ENCODE measurements at places on chromosomes 16 and 17.

DNA sequence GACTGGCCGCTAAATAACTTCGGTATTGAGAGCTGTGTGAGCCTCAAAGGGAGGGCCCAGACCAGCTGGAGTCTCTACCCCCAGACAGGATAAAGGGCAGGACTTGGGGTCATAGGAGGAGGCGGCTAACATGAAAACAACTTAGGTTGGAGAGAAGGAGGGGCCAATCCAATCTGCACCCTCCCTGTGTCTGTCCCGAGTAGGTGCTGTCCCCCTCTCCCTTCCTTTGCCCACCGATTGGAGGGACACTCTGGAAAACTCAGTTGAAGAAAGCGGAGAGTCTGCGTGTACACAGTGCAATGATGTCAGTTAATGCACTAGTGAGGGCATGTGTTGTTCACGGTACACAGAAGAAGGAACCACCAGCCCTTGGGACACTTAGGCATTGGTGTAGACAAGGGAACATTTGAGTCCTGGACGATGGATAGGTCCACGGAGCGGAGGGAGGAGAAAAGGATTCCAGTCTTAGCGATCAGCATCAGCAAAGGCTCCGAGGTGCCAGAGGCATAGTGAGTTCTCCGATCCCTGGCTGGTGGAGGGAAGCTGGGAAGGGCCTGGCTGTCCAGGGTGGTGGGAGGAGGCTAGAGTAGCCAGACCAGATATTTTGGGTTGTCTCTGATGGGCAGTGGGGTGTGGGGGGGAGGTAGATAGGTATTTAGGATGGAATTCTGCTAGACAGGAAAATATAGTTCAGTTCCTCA lies 761 bp downstream of the NOL3 start:
- no peak for DNase-seq

GRCh38 chr17:39968761-39969160 lies 6.0 kb downstream of the GSDMA start:
- DNase-seq = no peak

- no peak for DNase-seq
Observed at GRCh38 chr17:31085563-31085962, 9.2 kb upstream of the NF1 start.

DNA sequence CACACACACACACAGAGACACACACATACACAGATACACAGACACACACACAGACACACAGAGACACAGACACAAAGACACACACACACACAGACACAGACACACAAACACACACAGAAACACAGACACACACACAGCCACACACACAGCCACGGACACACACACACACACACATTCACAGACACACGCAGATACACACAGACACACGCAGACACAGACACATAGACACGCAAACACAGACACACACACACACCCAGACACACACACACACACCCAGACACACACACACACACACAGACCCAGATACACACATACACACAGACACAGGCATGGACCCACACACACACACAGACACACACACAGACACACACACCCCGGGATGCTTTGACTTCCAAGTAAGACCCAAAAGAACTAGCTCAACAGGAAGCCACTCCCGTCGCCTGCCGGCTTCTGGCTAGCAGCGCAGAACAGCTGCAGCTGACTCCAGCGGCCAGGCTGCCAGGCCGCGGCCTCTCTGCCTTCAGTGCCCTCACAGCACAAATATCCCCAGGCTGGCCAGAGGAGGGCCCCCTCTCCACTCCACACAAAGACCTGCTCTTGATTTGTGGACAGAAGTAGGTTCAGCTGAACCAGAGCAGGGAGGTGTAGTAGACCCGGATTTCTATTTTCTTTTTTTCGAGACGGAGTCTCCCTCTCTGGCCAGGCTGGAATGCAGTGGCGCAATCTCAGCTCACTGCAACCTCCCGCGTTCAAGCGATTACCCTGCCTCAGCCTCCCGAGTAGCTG lies 6.0 kb upstream of the CHRNE start:
- DNase-seq = peak; percentile 41

DNA sequence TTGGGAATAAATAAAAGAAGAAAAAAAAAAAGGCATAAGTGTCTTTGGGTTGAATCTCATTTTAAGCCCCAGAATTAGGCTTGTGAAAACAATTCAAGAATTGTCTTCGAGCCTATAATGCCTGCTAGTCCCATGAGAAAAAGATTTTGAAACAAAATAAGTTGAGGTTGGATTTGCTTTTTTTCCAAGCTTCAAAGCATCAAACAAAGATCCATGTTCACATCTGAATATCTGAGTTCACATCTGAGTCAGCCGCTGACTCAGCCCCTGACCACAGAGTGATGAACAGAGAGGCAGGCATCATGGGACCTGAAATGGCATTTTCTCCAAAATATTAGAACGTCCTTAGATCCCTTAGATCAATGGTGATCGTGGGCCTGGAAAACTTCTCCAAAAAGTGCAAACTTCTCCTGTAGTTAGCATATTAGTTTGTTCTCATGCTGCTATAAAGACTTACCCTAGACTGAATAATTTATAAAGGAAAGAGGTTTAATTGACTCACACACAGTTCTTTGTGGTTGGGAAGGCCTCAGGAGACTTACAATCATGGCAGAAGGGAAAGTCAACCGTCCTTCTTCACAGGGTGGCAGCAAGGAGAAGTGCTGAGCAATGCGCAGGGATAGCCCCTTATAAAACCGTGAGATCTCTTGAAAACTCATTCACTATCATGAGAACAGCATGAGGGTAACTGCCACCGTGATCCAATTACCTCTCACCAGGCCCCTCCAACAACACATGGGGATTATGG lies 294.6 kb upstream of the HSBP1 start:
- no peak for DNase-seq

DNA sequence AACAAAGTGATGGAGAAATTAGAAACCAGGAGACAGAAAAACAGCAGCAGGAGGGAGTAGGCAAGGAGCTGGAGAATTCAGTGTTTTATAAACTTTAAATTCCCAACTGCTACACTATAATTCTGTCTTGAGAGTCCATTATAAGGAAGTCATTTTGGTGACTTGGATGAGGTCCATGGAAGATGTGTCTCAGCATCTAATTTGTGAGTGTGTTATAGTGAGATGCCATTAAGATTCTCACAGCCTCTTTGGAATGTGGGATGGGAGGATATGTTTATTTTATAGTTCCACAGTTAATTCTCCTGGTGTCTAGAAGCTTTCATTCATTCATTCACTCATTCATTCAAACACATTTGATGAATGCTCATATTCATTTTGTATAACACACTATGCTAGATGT lies 206.0 kb upstream of the MYOCD start:
- DNase-seq = no peak

DNA sequence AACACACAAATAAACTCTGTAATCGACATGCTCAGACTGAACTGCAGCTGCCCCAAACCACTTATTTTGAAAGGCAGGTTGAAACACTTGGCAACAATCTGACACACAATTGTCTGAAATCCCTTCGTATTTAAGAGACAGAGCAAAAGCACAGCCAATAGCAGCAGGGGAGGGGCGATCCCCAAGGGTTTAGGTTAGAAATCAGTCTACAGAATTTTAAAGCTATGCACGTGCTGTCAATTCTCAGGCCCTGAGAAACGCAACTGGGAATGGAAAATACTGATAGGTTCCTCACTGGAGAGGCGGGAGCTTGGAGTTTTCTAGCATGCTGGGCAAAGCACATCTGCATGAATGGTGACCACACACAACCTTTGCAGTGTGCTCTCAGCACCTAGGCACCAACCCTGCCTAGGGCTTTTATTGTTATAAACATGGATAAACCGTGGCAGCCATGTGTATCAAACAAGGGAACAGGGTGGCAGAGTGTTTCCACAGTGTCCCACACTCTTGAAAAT lies 168.0 kb downstream of the AATF start:
- no peak for DNase-seq

- no peak for DNase-seq
Observed at GRCh38 chr16:17747081-17747756, 276.5 kb upstream of the XYLT1 start.

DNA sequence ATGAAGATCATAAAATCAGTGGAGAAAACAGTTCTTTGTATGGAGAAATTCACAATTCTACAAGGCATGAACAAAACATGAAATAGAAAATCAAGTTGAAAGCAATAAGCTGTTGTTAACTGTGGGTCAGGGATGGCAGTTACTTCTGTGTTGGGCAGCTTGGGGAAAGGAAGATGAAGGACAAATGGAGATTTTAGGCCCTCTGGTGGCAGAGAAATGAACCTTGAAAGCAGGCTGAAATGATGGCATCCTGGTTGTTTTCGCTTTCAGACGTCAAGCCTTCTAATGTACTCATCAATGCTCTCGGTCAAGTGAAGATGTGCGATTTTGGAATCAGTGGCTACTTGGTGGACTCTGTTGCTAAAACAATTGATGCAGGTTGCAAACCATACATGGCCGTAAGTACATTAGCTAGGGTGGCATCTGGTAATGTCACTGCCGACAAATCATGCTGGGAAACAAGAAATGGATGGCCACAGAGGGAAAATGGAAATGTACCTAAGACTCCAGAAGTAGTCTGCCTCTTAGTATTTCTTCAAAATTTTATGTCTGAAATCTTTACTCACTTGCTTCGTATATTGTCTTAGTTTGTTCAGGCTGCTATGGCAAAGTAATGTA lies 108.9 kb downstream of the MAP2K6 start:
- DNase-seq = no peak

- peak; percentile 53 for DNase-seq
Observed at GRCh38 chr17:51427856-51428255, 167.5 kb downstream of the UTP18 start.

GRCh38 chr17:47700471-47701449 lies 6.8 kb downstream of the TBKBP1 start:
- DNase-seq = no peak

- DNase-seq = no peak
Observed at GRCh38 chr17:33038740-33039139, 47.1 kb downstream of the SPACA3 start.

DNA sequence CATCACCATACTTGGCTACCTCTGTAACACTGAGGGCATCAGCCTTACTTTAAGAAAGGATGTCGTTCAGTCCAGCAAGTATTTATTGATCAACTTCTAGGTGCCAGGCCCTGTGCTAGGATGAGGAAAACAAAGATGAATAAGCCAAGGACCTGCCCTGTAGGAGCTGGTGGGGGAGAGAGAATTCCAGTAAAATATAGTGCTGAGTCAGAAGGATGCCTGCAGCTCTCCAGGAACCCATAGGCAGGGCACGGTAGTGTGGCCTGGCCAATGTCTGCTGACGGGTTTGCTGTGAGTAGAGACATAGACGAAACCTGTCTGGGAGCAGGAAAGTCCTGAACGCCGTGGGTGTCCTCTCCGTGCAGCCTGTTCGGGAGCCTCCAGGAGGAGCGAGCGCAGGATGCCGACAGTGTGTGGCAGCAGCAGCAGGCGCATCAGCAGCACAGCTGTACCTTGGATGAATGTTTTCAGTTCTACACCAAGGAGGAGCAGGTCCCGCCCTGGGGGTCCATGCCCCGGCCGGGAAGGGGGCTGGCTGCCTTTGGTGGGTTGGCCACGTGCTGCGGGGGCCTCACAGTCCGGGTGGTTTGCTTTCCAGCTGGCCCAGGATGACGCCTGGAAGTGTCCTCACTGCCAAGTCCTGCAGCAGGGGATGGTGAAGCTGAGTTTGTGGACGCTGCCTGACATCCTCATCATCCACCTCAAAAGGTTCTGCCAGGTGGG lies 55.6 kb downstream of the USP43 start:
- DNase-seq = no peak

- DNase-seq = no peak
Observed at GRCh38 chr17:77434136-77435114, 293.7 kb downstream of the SEC14L1 start.

- DNase-seq = no peak
Observed at GRCh38 chr17:1384905-1385435, 15.1 kb downstream of the YWHAE start.

DNA sequence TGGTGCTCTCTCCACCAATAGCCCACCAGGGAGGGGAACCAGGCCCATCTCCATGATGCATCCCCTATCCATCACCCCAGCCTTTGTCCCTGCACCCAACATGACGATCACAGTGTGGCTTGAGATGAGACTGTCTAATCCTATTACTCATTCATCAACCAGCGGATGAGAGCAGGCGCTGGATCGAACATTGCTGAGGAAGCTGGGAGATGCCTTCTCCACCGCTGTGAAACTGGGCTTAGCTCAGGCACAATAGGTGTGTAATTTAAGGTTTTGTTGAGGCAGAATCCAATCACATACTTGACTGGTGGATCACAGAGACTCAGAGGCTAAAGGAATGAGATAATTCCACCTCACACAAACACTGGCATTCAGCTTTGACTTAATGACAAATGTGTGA lies 64.6 kb upstream of the IRX3 start:
- no peak for DNase-seq

- DNase-seq = no peak
Observed at GRCh38 chr17:66706851-66707450, 128.0 kb upstream of the CACNG5 start.

GRCh38 chr17:49618028-49618611 lies 42.4 kb downstream of the NXPH3 start:
- DNase-seq = no peak

DNA sequence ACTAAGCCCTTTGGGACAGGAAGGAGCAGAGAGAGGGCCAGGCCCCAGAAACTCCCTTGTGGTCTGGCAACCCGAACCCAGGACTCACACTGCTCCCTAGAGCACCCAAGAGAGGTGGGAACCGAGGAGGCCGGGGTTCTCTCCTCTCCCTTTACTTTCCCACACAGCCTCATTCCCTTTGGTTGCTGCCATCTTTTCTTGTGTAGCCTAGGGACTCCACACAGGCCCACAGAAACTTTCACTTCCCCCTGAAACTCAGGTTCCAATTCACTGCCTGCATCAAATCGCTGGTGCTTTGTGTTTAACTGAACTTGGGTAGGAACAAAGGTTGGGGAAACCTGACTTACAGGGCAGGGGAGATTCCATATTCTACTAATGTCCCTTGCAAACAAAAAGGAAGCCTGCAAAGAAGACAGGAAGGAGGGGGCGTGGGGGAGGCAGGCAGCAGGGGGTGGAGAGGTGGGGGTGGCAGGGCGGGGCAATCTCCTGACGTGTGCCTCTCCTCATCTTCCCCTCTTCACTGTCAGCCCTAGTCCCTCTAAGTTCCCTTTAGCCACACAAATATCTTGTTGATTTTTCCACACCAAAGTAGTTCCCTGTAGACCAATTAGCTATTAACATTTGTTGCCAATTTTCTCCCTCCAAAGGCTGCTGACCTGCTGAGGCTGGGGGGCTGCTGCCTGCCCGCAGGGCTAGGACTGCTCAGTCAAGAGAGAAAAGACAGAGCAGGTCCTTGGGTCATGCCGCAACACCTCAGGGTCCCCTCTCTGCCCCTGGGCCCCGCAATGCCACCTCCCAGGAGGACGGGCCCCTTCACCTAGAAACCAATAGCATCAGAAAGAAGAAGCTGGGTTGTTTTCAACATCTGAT lies 8.0 kb downstream of the ST3GAL2 start:
- peak; percentile 36 for DNase-seq

DNA sequence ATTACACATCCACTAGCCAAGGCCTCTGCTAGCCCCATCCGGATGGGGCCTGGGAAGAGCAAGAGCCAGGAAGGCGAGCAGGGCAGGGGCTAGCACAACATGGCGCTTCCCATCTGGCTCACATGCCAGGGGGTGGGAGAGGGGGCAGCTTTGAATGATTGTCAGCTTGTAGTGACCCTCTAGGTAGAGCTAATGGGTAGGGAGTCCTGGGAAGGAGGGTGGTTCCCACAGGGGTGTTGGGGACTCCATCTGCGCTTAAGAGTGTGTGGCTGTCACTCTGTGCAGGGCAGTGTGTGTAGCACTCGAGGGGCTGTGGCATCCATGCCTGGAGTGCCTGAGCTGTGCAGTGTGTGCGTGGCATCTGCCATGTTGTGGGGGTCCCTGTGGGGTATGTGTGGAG lies 24.5 kb downstream of the ARHGAP23 start:
- DNase-seq = no peak

Data from activated CD8-positive, alpha-beta memory T cell treated with anti-CD3 and anti-CD28 coated beads for 4 hours (primary cell).